Liver (tissue), 10 donors: ENCODE measurements at places on chromosomes 1 and 21. TPM values are rescaled to one million over a fixed set of nuclear protein-coding genes. Genes with fewer than 3 reads are reported as not detected.

SERPINC1 gene
- total RNA-seq, result 2,309 TPM

DNA sequence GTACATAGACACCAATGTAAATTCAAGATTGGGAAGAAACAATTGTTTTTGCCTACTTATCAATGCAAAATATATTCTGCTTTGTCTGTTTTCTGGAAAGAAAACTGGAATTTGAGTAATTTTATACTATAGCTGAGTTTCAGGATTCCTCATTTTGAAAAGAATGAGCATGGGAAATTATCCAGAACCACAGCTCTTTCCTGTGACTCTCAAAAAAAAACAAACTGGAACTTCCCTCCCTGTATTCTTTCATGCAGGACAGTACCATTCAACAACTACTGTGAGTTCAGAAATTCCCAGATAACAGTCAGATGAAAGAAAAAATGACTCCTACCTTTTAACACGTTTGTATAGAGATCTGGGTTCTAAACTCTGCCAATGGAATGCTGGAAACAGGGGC lies 372.4 kb downstream of the TGFB2 start:
- H3K36me3 ChIP-seq, result no peaks in the 10 kb centered on the region
- no peak overlapping the region for H3K4me3 ChIP-seq
- H3K4me1 ChIP-seq, result no peaks in the 10 kb centered on the region
- H3K27me3 ChIP-seq, result no peaks in the 10 kb centered on the region
- no peak for DNase-seq
- H3K27ac ChIP-seq, result no peak overlapping the region

EPRS1 gene
- 59.3 TPM for total RNA-seq

DNA sequence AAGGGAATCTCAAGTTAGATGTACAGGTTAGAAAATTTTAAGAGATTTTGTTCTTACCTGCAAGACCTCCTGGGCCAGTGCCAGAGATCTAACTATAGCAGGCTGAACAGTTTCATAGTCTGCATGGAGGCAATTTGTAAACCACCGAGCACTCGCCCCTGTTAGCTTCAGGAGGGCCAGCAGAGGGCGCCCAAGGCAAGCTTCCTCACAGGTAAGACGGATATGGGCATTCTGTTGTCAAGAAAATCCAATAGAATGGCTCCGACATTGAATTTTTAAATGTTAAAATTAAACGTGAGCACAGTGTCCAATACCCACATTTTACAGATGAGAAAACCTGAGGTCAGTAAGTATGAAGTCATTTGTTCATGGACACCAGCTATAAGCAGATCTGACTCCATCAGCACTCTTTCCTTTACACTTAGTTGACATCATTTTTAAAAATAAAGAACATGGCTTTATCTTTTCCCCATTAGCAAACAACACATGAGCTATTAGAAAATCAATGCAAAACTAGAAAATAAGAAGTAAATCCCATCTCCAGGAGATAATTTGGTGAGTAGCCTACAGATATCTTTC lies 2.2 kb downstream of the REG4 start:
- DNase-seq, result peak; percentile 77
- H3K27ac ChIP-seq, result peak overlapping the region; percentile 20
- H3K27me3 ChIP-seq, result no peaks in the 10 kb centered on the region
- peaks cover 28% of the 10 kb centered on the region for H3K4me1 ChIP-seq
- H3K4me3 ChIP-seq, result no peak overlapping the region

DNA sequence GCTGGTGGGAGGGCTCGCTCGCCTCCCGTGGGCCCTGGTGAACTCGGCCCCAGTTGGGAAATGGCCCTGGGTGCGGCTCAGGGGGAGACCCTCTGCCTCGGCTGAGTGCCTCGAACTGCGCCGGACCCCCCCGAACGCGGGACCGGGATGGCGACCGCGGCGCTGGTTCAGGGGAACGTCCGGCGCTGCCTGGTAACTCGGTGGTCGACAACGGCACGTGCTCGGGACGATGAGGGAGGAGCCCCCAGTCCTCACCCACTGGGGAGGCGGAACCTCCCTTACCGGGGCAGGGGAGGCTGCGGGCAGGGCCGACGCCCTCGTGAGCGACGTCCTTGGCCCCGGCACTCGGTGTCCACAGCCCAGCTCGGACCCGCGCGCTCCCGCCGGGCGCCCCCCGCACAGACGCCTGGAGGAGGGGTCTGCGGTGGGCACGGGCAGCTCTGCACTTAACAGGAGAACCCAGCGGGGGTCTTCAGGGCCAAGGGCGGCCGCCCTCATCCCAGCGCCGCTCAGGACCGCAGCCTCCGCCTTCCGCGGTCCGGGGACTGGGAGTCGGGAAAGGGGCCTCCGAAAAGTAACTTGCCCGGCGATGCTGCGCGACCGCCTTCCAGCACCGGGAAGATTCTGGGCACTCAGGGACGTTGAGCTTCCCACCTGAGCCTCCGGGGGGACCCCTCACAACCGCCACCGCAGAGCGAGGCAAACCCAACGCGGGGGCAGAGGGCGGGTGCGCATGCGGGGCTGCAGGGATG lies 1.7 kb downstream of the HES4 start:
- H3K4me1 ChIP-seq, result peaks cover 38% of the 10 kb centered on the region
- H3K36me3 ChIP-seq, result no peaks in the 10 kb centered on the region
- no peak for DNase-seq
- H3K4me3 ChIP-seq, result peak overlapping the region; percentile 66
- H3K27ac ChIP-seq, result no peak overlapping the region
- no peaks in the 10 kb centered on the region for H3K27me3 ChIP-seq

- H3K4me3 ChIP-seq, result no peak overlapping the region
- H3K27ac ChIP-seq, result no peak overlapping the region
Observed at GRCh38 chr1:184770181-184770979, 15.7 kb upstream of the EDEM3 start.

SPRR5 gene
- not detected for total RNA-seq

GRCh38 chr1:236161230-236161629 lies 18.9 kb downstream of the GPR137B start:
- no peaks in the 10 kb centered on the region for H3K27me3 ChIP-seq
- no peaks in the 10 kb centered on the region for H3K4me1 ChIP-seq
- DNase-seq, result no peak
